Omental fat pad (tissue), 4 donors: ENCODE measurements at places on chromosomes 7 and 10.

DNA sequence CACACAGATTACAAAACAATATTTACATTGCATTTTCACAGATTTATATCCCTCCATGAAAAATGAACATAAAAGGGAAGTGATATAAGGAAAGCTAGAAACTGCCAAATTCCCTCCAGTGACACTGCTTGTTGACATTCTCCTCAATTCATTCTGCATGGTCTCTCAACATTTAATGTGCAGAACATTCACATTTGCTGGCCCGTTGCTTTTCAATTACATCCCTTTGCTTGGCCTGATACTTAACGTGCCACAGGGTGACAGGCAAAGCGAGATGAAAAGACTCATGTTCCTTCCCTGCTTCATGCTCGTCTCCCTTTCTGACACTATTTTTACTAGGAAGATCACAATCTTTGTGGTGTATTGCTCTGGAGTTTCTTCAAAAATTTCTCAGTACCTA lies 1019.7 kb upstream of the LRRN3 start:
- no peak for DNase-seq

- no peak for DNase-seq
Observed at GRCh38 chr10:48603421-48604038, 1.3 kb downstream of the ARHGAP22 start.

DNA sequence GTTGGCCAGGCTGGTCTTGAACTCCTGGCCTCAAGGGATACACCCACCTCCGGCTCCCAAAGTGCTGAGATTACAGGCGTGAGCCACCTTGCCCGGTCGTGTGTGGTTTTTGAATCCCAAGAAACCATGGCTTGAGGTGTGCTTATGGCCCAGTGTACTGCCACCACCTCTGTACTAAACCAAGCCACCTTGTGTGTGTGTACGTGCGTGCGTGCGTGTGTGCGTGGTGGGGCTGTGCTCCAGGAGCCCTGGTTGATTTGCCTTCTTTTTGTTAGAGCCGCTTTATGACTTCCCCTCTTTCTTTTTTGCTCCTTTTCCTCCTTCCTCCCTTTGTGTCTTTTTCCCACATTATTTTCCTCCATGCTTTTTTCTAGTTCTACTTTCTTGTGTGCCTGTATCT lies 121.4 kb downstream of the CAMK1D start:
- no peak for DNase-seq

DNA sequence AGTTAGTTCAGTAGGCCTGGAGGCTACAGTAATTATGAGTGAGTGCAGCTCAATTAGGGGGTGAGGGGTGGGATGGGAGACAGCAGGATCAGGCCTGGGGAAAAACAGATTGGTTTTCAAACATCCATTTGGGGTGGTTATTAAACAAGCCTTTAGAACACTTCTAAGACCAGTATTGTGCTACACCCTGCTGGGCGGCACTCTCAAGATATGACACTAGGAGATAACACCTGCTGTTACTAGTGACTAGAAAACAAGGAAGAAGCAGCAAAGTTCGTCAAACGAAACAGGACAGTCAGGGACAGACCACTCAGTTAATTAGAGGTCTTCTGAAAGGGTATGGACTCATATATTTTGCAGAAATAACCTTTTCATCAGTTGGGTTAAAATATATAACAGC lies 353.6 kb downstream of the PTEN start:
- no peak for DNase-seq

- no peak for DNase-seq
Observed at GRCh38 chr7:130022623-130023175, 28.5 kb downstream of the ZC3HC1 start.

GRCh38 chr10:32142646-32143045 lies 86.4 kb upstream of the KIF5B start:
- DNase-seq: no peak

DNA sequence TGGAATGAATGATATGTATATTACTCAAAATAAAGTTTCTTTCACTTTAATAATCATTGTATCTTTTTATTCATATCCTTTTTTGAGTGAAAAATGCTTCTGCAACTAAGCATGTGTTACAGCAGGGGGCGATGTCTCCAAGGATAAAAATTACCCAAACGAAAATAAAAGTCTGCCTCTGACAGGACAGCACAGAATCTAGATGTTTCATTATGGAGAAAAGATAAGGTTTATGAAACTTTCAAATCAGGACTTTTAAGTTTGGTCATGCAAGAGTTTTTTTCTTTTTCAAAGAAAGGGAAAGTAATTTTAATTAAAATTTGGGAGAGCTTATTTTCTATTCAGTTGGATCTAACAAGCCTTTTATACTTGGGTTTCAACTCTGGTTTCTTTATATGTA lies 48.4 kb downstream of the TES start:
- no peak for DNase-seq

DNA sequence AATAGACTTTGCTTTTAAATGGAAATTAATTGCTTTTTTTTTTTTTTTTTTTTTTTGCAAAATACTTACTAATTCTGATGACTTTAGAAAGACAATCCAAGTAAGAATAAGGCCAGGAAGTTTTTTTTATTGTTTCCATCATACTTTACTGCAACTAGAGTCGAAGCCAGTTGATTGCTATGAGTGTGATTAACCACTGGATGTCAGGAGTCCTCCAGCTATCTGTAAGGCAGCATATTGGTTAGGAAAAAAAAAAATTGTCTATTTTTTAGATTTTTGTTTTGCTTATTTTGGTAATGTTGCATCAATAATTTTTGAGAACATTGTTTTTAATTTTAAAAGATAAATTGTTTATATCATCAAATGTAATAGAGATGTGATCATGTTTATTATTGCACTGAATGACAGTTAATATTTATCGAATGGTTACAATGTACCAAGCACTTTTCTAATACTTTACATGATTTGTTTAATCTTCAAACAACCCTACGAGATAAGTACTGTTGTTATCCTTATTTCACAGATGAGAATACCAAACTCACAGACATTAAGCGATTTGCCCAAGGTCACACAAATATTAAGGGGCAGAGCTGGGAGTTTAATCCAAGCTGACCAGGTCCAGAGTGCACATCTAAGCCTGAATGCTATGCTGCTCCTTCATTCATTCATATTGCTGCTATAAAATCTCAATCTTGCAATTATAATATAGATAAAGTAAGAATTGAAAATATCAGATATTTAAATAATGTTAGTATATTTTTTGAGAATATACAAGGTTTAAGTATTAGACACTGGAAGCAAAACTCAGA lies 19.9 kb upstream of the LMOD2 start:
- no peak for DNase-seq

- DNase-seq: no peak
Observed at GRCh38 chr10:61389887-61390286, 63.3 kb downstream of the TMEM26 start.

- no peak for DNase-seq
Observed at GRCh38 chr10:119538632-119539358, 3.7 kb downstream of the RGS10 start.

GRCh38 chr10:69270990-69271389 lies 7.3 kb upstream of the HK1 start:
- no peak for DNase-seq
